ENCODE measurements at places on chromosomes 11 and 22.

DNA sequence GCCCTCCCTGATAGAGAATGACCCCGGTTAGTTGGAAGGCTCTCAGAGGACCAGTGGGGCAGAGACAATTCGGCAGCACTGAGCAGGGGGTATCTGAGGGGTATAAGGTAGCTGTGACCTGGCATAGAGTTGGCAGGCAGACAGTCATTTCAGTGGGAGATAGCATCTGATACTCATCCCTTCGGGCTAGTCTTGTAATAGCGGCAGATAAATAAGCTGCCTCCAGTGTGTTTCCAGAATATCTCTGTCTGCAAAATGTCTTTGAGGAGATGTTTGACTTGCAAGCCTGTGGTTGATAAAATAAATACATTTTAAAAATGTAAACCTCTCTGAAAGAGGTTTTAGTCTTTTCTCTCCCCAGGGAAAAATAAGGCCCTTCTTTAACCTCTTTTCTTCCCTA, 54.2 kb downstream of the TEAD1 start:
- H3K27me3 ChIP-seq, result no peaks in the 10 kb centered on the region
- DNase-seq, result no peak
- no peak overlapping the region for H3K4me3 ChIP-seq

DNA sequence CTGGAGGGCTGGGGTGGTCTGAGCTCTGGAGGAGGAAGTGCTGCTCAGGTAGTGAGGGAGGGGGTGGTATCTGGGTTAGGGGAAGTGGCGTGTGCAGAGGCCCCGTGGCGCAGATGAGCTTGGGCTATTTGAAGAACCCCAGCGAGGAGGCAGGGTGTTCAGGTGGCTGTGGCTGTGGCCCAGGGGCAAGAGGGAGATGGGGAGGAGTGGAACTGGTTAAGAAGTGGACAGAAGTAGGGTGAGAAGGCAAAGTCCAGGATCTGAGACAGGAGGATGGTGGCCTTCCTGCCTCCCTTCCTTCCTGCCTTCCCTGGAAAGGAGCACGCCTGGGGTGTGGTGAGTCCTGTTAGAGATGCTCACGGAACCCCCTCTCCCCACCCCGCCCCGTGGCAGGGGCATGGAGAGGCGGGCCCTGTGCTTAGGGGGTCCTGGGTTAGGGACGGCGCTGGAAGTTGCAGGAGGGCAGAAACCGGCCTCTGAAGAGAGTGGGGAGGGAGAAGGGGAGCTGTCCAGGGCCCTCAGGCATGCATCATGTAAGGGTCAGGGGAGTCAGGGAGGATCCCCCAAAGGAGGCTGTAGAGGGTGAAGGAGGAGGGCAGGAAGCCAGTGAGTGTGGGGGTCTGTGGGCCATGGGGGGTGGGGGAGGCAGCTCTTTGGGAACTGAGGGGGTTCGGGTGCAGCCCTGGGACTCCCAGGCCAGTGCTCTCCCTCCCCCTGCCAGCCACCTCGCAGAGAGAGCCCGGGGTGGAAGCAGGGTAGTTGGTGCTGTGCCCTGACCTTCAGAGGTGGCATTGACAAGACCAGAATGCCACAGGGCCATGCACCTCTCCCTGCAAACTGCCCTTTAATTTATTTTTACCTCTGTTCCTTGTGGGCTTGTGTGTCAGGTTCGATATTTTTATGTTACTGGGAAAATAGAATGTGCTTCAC, 63.7 kb upstream of the PARVG start:
- H3K27me3 ChIP-seq, result no peaks in the 10 kb centered on the region
- DNase-seq, result no peak
- H3K4me1 ChIP-seq, result no peaks in the 10 kb centered on the region

- H3K4me3 ChIP-seq, result no peak overlapping the region
- no peaks in the 10 kb centered on the region for H3K36me3 ChIP-seq
- no peaks in the 10 kb centered on the region for H3K27me3 ChIP-seq
- DNase-seq, result no peak
- H3K4me1 ChIP-seq, result peaks cover 6% of the 10 kb centered on the region
These were observed 71.8 kb downstream of the PHF21A start for GRCh38 chr11:46049325-46049897.

DNA sequence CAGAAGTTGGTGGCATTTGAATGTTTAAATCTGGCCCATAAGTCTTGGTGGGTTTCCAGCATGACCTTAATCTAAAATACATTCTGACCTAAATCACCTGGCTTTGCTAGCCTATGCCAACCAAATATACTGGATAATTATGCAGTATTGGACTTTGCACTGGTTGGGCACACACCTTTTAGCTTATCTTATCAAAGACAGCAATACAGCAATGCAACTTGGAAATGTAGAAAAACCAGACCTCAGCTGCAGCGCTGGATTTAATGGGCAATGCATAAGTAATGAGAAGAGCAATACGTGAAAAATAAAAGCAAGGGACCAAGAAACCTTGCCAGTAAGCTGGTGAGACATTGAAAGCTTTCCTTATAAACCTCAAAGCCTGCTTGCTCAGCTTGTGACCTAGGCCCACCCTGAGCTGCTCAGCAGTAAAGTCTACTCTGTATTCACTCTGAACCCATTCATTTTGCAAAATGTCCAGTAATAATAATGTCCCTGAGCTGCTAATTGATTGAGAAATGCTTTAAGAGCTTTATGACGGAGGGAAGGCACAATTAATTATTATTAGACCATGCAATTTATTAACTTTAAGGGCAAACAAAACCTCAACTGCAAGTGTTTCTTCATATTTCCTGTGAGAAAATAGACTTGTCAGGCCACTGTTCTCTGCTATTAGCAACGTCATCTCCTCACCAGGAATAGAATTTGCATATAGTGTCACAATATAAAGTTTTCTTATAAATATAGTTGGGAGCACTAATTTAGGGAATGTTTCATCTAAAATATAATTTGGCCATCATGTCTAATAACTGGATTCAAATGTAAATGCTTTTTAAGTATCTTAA, 49.4 kb upstream of the CEP295 start:
- DNase-seq, result no peak
- H3K27ac ChIP-seq, result no peak overlapping the region
- no peaks in the 10 kb centered on the region for H3K36me3 ChIP-seq
- H3K27me3 ChIP-seq, result no peaks in the 10 kb centered on the region

GRCh38 chr11:74322667-74323066, 11.2 kb upstream of the P4HA3 start:
- peaks cover 18% of the 10 kb centered on the region for H3K4me1 ChIP-seq
- H3K4me3 ChIP-seq, result no peak overlapping the region
- peak; percentile 79 for DNase-seq
- H3K36me3 ChIP-seq, result no peaks in the 10 kb centered on the region

GRCh38 chr11:59415111-59415510, 11.1 kb downstream of the OR5A2 start:
- H3K4me3 ChIP-seq, result no peak overlapping the region
- no peak overlapping the region for H3K27ac ChIP-seq
- H3K27me3 ChIP-seq, result no peaks in the 10 kb centered on the region
- no peaks in the 10 kb centered on the region for H3K36me3 ChIP-seq
- no peaks in the 10 kb centered on the region for H3K4me1 ChIP-seq
- DNase-seq, result no peak

DNA sequence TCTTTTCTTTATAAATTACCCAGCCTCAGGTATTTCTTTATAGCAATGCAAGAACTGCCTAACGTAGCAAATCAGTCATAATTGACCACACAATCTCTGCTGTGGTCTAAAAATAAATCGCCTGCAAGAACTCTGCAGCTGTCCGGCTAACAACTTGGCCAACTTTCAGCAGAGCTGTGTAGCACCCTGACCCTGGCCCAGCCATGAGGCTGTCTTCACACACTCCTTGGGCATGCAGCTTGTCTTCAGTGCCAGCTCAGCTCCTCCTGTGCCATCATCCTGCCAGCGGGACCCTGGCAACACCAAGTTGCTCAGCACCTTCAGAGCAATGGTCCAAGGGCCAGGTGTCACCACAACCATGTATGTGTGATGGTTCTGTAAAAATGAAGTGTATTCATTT, 355.6 kb downstream of the OPCML start:
- no peak overlapping the region for H3K4me3 ChIP-seq
- H3K4me1 ChIP-seq, result no peaks in the 10 kb centered on the region
- H3K27me3 ChIP-seq, result no peaks in the 10 kb centered on the region
- DNase-seq, result no peak

DNA sequence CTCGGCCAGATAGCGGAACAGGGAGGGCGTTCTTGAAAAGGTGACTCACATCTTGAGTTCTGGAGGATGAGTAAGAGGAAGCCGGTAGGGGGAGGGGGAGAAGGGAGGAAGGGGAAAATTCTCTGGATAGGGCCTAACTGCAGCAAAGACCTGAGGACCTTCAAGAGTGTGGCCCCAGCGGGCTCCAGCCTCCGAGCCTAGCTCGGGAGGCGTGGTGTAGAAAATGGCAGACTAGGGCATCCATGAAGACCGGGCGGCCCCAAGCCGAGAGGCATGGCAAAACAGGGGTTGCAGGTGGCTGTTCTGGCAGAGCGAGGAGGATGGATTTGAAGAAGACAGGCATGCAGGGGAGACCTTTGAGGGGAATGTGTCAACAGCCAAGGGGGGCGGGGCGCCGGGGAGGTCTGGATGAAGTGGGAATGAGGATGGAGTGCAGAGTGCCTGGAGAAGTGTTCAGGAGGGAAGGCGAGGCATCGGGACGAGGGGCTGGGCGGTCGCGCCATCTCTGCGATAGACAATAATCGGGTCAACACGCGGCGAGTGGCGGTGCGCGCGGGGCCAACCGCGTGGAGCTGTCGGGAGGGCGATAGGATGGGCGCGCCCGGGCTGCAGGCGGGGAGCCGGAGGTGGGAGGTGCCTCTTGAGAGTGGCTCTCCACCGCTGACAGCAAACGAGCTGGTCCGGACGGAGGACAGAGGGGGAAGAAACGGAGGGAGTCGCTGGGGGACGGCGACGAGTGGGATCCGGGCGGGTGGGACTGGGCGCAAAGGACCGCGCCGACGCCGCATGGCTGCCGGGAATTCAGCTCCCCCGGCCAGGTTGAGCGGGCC, 40.0 kb upstream of the CREB3L1 start:
- H3K4me3 ChIP-seq, result peak overlapping the region; percentile 52
- peak; percentile 87 for DNase-seq
- H3K27ac ChIP-seq, result peak overlapping the region; percentile 80
- H3K36me3 ChIP-seq, result no peaks in the 10 kb centered on the region
- H3K4me1 ChIP-seq, result peaks cover 13% of the 10 kb centered on the region

DNA sequence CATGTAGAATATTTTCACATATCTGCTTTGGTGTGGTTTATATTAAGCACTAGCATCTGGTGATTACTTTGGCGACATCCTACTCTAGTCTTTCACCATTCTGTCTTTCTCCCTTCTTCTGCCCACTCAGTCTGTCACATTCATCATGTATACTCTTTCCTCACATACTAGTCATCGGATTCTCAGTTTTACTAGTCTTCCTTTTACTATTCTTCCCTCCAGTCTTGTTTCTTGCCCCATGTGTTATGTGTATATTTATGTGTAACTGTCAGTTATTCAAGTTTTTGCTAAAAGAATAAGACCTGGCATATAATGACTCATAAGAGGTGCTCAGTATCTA, 4.6 kb upstream of the DIXDC1 start:
- H3K4me1 ChIP-seq, result peaks cover 4% of the 10 kb centered on the region
- no peak for DNase-seq
- no peaks in the 10 kb centered on the region for H3K27me3 ChIP-seq
- no peak overlapping the region for H3K4me3 ChIP-seq
- H3K36me3 ChIP-seq, result no peaks in the 10 kb centered on the region
- no peak overlapping the region for H3K27ac ChIP-seq

DNA sequence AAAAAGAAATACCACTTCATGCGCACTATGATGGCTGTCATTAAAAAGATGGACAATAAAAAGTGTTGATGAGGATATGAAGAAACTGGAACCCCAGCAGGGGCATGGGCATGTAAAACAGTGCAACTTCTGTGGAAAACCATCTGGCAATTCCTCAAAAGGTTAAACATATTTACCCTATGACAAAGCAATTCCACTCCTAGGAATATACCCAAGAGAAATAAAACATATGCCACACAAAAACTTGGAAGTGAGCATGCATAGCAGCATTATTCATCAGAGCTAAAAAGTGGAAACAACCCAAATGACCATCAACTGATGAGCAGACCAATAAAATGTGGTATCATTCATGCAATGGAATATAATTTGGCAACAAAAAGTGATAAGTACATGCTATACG, 50.1 kb downstream of the LRRC32 start:
- peaks cover 17% of the 10 kb centered on the region for H3K4me1 ChIP-seq
- H3K36me3 ChIP-seq, result no peaks in the 10 kb centered on the region
- H3K27ac ChIP-seq, result no peak overlapping the region
- no peaks in the 10 kb centered on the region for H3K27me3 ChIP-seq

DNA sequence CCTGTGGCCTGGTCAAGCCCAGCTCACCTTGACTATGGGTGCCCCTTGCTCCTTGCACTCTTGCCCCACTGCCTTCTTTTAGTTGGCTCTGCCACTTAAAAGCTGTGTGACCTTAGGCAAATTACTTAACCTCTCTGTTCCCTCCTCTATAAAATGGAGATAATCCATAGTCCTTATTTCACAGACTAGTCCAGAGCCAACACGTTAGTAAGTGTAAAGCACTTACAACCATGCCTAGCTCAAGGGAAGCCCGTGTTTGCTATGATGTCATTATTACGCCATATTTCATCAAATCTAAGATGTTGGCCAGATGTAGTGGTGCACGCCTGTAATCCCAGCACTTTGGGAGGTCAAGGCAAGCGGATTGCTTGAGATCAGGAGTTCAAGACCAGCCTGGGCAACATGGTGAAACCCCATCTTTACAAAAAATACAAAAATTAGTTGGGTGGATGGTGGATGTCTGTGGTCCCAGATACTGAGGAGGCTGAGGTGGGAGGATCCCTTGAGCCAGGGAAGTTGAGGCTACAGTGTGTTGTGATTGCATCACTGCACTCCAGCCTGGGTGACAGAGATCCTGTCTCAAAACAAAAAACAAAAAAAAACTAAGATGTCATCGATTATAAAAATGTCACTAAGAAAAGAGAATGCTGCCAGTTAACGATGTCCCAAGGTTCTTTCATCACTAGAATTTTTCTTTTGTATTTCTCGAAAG, 2.3 kb upstream of the CCDC88B start:
- H3K27me3 ChIP-seq, result no peaks in the 10 kb centered on the region
- H3K36me3 ChIP-seq, result no peaks in the 10 kb centered on the region
- DNase-seq, result no peak
- H3K27ac ChIP-seq, result no peak overlapping the region
- H3K4me1 ChIP-seq, result peaks cover 11% of the 10 kb centered on the region

GRCh38 chr11:67691149-67691548, 16.7 kb upstream of the ALDH3B2 start:
- no peaks in the 10 kb centered on the region for H3K27me3 ChIP-seq
- H3K4me1 ChIP-seq, result no peaks in the 10 kb centered on the region
- H3K4me3 ChIP-seq, result no peak overlapping the region
- no peaks in the 10 kb centered on the region for H3K36me3 ChIP-seq
- H3K27ac ChIP-seq, result no peak overlapping the region

- DNase-seq, result no peak
- H3K27me3 ChIP-seq, result no peaks in the 10 kb centered on the region
- H3K4me3 ChIP-seq, result peak overlapping the region; percentile 82
- no peak overlapping the region for H3K27ac ChIP-seq
- H3K4me1 ChIP-seq, result peaks cover 40% of the 10 kb centered on the region
These were observed 2.0 kb downstream of the GRK2 start for GRCh38 chr11:67268081-67268961.

GRCh38 chr11:62709247-62710000, 1.9 kb downstream of the GNG3 start:
- H3K27me3 ChIP-seq, result no peaks in the 10 kb centered on the region
- H3K4me1 ChIP-seq, result peaks cover 26% of the 10 kb centered on the region
- H3K27ac ChIP-seq, result peak overlapping the region; percentile 93
- H3K36me3 ChIP-seq, result peaks cover 17% of the 10 kb centered on the region
- peak; percentile 98 for DNase-seq
- H3K4me3 ChIP-seq, result peak overlapping the region; percentile 63

GRCh38 chr22:27858626-27859025, 57.1 kb upstream of the MN1 start:
- no peak for DNase-seq
- peaks cover 10% of the 10 kb centered on the region for H3K36me3 ChIP-seq
- no peak overlapping the region for H3K4me3 ChIP-seq
- H3K27ac ChIP-seq, result no peak overlapping the region
- H3K27me3 ChIP-seq, result no peaks in the 10 kb centered on the region
- H3K4me1 ChIP-seq, result peaks cover 21% of the 10 kb centered on the region
